Stimulated activated CD4-positive, alpha-beta T cell treated with anti-CD3 and anti-CD28 coated beads, TNF-alpha, amount 100 ng/mL, for 4 hours (primary cell): ENCODE measurements at places on chromosomes 11 and 22.

GRCh38 chr11:63762654-63763495, 5.7 kb downstream of the ZFTA start:
- no peak for DNase-seq

GRCh38 chr11:134905517-134905916, 493.5 kb upstream of the B3GAT1 start:
- DNase-seq, result no peak

DNA sequence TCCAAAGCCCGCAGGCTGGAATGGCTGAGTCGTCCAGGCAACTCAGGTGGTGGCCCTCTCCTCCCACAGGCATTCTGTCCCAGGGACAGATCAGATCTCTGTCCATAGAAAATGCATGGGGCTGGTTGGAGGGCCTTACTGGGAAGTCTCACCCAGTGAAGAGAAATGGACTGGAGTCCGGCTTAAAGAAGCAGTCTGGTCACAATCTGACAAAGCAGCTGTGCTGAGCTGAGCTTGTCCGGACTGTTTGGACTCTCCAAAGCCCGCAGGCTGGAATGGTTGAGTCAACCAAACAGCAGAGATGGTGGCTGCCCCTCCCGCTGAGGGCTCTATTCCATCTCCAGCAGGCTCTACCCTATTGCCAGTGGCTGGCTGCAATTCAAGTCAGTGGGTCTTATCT, 14.4 kb upstream of the DEPDC7 start:
- DNase-seq, result no peak

- DNase-seq, result no peak
These were observed 386.4 kb downstream of the DCDC1 start for GRCh38 chr11:30983143-30983542.

- DNase-seq, result peak; percentile 8
These were observed 37.8 kb downstream of the SLC5A1 start for GRCh38 chr22:32080904-32081303.

DNA sequence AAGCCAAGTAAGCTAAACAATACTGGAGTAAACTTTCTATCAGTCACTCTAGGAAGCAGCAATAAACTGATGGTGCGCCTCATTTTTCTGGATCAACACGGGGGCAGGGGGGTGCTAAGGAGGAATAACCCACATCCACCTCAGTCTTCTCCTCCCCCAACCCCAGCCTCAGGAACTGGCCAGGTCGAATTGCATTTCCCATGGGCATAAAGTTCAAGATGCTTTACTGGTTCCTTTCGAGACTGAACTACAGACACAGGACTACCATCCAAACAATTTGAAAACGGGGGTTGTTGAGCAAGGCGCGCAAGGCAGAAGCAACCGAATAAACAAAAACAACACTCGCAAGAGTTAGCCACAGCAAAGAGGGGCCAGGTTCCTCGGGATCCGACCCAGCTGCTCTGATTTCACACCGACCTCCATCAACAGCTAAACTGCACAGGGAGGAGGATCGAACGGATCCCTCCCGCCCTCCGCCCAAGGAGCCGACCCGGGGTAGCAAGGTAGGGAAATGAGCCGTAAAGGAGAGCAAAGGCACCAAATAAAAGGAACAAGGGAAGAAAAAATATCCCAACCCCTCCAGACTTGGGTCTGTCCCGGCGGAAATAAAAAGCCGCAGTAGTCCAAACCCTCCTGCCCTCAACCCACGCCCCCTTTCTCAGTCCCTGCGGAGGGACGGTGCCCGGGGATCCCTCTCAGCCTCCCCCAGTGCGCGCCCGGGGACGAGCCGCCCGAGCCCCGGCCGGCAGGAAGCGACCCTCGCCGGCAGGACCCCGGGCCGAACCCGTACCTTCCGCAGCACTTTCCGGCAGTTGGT, 801 bp downstream of the SESN3 start:
- no peak for DNase-seq

DNA sequence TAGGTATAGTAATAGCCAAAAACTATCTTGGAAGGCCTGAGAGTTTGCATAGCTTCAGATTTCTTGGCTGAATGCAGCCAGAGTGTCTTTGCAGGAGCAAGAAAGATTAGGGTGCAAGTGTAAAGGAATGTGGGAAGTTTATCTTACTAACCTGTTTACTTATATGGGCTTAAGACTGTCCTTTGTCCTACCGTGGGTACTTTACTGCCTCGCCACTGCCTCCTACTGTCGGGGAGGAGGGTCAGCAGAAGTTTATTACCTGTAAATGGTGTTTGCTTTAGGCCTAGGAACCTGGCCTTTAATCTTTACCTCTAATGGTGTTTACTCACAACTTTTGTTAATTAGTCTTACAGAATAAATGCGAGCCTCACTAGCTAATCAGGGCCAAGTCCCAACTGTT, 633.8 kb downstream of the DLG2 start:
- no peak for DNase-seq

DNA sequence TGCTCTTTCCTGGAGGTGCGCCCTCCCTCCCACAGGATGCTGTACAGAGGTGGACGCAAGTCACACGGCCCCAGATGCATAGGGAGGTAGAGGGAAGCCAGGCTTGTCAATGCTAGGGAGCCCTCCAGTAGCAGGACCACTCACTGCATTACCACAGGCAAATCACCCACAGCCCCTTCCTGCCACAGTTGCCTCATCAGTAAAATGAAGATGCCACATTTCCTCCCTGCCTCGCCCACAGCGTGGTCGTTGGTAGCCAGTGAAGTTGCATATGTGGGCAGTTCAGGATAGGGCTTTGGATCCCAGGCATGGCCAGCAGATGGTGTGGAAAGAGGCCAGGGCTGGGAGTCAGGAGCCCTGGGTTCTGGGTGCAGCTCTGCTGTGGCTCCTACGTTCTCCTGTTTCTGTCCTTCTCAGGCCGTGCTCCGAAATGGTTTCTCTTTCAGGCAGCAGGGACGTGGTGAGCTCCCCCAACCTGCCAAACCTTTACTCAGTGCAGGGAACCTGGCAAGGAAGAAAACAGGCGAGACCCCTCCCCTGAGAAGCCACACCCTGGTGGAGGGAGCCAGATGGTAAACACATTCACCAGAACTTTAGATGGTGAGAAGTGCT, 22.6 kb downstream of the DAGLA start:
- DNase-seq, result no peak

DNA sequence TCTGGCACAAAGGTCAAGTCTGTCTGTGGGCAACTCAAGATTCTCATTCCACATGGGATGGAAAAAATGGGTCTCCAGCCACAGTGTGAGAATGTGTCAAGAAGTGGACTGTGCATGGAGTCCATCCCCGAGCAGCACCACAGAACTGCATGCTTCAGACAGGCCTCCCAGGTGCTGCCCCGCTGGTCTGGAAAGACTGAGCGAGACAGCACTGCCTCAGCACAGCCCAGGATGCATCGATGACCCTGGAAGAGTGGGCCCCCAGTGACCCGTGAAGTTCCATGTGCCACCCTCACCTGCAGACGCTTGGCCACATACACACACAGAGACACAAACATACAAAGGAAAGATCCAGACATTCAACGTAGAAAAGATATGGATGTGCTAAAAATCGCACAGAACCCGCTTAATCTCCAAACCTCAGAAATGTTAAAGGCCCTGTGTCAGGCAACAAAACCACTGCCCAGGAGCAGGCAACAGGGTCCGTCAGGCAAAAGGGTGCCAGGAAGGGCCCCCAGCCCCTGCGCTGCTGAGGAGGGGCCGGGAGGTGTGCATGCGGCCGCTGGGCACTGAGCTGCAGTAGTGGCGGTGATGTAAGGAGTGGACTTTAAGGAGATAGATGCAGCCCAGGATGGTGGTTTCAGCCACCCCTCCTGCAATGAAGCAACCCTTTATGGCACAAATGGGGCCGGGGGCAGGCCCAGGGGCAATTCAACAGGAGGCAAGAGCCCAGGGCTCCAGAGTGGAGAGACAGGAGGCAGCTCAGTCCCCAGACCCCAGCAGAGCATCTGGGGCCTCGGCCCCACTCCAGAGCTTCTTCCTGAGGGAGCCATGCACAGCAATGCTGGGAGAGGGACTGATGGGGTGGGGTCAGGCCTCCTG, 84.7 kb downstream of the DGCR2 start:
- no peak for DNase-seq

- no peak for DNase-seq
These were observed 130.4 kb upstream of the TEAD1 start for GRCh38 chr11:12543596-12544415.

GRCh38 chr11:7577291-7578190, 63.7 kb downstream of the PPFIBP2 start:
- DNase-seq, result no peak
